ENCODE measurements at places on chromosomes 12 and 14.

GRCh38 chr12:103901518-103902173 is 28.6 kb upstream of the HSP90B1 start:
- DNase-seq = peak; percentile 44

DNA sequence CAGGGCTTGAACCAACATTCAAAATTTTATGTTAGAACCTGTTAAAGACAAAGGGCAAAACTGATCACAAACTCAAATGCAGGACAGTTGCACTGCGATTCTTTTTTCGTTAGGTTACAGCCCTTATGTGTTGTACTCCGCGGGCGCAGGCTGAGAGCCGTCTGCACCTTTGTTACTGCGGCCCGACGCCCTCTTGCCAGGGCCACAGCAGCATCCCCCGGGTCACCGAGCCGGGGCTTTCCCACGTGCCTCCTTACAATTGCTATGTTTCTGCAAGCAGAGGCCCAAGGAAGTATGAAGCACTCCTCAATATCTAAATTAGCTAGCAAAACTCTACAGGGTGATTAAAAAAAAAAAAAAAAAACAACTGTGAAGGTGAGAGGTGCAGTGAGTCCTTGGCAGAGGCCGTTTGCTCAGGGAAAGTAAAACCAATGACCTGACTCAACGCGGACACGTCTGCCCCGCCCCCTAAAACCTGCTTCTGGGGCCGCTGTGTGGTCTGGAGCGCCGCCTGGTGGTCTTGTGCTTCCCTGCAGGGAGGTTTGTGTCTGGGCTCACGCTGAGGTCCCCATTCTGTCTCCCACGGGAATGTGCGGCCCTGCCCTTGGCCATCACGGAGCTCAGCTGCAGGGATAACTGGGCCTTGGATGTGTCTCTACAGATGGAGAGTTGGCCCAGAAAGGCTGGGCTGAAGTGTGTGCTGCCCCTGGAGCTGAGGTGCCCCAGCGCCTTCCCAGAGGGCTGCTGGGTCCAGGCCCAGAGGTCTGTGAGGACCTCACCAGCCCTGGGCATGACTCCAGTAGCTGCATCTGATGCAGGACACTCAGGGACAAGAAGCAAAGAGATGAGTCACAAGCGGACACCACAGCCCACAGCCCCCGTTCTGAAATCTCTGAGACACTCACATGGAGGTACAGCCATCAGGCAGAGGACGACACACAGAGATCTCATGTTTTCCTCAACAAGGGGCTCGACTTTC is 418.5 kb downstream of the TMEM121 start:
- peak; percentile 92 for DNase-seq

DNA sequence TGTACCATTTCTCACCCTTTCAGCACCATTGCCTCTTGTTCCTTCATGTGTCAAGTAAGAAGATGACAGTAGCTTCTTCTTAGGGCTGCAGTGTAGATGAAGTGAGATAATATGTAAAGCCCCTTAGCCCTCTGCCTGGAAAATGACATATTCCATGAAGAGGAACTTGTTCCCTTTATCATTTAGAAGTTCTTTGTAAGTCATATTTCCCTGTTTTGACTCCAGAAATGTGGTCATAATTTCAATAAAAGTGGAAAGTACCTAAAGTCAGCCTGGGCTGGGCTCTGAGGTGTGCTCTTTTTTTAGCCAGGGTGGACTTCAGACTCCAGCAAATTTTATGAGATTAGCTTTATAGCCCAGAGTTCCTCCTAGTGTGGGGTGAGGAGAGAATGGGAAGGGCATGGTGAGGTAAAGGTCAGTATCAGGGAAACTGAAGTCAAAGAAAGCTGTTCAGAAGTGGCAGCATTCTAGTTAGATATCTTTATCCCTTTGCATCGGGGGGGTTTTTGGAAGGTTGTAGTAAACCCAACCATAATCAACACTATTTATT is 92.5 kb downstream of the TMCC3 start:
- DNase-seq = no peak

GRCh38 chr12:19520646-19521415 is 81.5 kb downstream of the AEBP2 start:
- DNase-seq = no peak

DNA sequence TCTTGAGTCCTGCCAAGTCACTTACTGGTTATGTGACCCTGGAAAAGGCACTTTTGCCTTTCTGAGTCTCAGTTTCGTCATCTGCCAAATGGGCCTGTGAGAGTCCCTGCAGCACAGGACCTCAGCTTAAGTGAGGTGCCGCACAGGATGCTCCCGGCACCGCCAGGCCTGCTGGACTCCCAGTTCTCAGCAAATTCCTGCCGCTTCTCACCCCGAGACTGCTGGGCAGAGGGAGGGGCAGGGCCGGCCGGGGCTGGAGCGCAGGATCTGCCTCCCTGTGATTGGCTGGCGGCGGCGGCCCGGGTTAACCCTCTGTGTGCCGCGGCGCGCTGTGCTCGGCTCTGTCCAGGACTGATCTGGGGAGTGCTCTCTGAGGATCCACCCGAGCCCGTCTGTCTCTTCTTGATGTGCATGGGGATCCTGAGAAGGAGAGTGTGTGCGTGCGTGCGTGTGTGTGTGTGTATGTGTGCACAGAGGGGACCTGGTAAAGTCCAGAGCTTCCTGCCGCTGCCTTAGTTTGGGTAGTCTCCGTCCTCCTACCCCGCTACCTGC is 8.6 kb downstream of the SETD1B start:
- DNase-seq = peak; percentile 73

- DNase-seq = no peak
Measured at GRCh38 chr12:130813949-130814348, 25.1 kb downstream of the STX2 start.

DNA sequence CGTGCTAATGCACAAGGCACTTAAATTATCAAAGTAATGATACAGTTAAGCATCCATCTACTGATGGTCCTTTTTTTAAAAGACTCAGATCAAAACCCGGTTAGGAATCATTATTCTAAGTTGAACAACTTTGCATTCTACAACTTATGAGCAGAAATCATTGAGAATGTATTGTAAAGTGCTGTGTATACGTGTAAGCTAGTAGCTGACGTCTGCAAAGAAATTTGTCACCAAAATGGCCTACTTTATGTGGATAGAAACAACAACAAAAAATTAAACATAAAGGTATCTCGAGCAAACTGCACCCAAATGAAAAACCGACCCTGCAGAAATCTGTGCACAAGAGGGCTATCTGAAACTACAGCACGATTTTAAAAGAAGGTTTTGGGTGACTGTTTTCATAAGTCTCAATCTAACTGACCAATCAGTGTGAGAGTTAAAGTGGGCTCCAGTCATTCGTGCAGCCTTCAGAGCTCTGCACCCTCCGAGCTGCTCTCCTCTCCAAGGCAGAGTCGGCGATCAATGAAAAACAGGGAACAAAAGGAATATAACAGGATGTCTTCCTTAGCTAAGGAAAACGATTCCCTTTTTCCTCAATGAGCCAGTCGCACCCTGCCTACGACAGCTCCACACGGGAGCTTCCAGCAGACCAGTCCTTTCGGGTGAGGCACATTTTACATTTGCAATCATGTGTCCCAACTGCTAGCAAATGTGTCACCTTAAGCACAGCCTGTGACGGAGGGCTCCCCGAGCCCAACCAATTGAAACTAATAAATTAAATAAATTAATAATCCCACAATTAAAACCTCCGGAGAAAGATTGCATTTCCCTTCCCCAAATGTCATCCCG is 200.7 kb upstream of the FOXN3 start:
- peak; percentile 59 for DNase-seq

GRCh38 chr12:92978607-92979006 is 49.5 kb upstream of the EEA1 start:
- DNase-seq = no peak
